Stromal cell of bone marrow (primary cell): ENCODE measurements at places on chromosomes 11 and 22.
A peak's percentile ranks its signal among the peaks of the same experiment; 100 is the strongest.

GRCh38 chr11:43984519-43985385 lies 42.3 kb downstream of the C11orf96 start:
- no peak for DNase-seq

DNA sequence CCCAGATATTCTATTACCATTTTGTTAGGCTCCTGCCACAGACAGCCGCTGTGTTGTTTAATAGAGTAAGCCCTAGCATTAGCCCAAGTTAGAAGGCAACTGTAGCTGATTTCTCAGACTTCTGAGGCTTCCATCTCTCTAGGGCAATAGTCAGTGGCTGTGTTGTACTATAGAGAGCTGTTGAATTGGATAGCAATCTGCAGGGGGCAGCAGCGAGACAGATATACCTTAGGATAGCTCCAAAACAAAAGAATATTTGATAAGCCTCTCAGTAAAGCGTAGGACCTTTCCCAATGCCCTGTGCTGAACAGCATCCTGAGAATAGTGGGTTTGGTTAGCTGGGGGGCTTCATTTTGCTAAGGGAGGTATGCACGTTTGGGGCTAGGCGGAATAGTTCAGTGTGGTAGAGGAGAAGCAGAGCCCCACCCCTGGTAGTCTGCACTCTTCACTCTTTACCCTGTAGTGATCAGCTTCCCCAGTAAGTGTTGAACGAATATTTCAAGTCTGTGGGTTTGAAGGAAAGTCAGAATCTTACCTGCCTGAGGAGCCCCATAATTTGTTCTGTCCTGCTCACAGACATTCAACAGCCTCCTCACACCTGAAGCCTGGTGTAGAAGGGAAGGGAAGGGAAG lies 515.1 kb downstream of the INSC start:
- no peak for DNase-seq

GRCh38 chr11:77993902-77994301 lies 566 bp downstream of the INTS4 start:
- no peak for DNase-seq

DNA sequence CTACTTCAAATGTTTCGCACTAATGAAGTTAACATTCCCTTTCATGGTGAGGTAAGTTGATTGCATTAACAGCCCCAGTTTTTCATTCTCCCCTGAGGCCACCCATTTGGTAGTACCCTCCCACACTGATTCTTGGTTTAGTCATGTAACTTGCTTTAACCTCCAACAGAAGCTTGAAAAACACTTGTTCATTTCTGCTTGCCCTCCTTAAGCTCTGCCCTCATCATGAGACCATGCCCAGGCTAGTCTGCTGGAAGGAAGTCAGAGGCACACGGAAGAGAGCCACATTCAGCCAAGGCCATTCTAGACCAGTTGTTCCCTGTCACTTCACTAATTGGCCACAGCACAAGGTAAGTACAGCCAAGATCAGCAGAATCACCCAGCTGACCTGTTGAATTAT lies 50.7 kb upstream of the CD44 start:
- DNase-seq: no peak

- peak; percentile 72 for DNase-seq
Measured at GRCh38 chr11:15815246-15816195, 540.8 kb downstream of the SOX6 start.
